ENCODE measurements at places on chromosomes 1 and 21.

DNA sequence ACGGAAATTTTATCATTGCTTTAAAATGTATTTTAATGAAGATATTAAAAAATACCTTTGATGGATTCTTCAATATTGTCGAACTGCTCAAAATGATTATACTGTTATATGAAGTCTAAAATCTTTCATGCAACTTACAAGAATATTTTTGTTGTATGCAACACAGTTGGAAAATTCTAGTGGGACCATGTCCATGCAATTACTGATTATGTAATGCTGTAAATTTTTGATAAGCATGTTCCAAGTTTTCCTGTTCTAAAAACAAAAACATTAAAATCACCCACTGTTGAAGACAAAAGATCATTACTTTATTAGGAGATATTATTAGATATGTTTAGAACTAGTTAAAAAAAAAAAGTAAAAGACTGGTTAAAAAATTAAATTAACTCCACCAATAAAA is 132.8 kb downstream of the NFIA start:
- no peak for DNase-seq

GRCh38 chr1:33657833-33658232 is 185.4 kb downstream of the ZSCAN20 start:
- DNase-seq, result no peak

- no peak for DNase-seq
Observed at GRCh38 chr1:112704934-112705627, 1.8 kb downstream of the RHOC start.

- DNase-seq, result no peak
Observed at GRCh38 chr1:164261691-164262240, 297.2 kb upstream of the PBX1 start.

DNA sequence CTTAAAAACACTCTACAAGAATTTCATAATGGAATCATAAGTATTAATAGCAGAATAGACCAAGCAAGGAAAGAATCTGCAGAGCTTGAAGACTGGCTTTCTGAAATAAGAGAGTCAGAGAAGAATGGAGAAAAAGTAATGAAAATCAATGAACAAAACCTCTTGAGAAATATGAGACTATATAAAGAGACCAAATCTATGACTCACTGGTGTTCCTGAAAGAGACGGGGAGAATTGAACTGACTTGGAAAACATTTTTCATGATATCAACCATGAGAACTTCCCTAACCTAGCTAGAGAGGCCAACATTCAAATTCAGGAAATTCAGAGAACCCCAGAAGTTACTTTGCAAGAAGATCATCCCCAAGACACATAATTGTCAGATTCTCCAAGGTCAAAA is 85.6 kb downstream of the GDAP2 start:
- DNase-seq, result no peak

GRCh38 chr1:118262865-118263264 is 77.8 kb upstream of the SPAG17 start:
- no peak for DNase-seq

DNA sequence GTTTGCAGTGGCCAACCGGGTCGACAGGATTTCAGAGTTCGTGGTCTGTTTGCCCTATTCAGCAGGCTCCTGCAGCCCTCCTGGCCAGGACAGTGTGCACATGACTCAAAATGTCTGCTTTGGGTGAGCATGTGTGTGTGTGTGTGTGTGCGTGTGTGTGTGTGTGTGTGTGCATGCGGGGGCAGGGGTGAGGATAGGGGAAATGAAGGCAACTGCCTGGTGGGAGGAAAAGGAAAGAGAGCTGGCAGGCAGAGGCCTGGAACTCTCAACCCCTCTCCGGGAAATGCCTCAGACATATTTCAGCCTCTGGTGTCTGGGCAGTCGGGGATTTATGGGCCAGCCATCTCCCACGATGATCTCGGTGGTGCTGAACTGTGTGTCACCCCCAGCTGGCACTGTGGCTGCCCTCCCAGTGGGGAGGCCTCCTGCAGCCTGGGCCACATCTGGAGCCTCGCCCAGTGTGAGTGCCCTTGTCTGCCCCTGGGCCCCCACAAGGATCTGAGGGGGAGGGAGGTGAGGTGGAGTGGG is 15.2 kb downstream of the CDCP2 start:
- DNase-seq, result no peak

GRCh38 chr1:212525479-212526110 is 83.0 kb upstream of the ATF3 start:
- DNase-seq, result no peak

DNA sequence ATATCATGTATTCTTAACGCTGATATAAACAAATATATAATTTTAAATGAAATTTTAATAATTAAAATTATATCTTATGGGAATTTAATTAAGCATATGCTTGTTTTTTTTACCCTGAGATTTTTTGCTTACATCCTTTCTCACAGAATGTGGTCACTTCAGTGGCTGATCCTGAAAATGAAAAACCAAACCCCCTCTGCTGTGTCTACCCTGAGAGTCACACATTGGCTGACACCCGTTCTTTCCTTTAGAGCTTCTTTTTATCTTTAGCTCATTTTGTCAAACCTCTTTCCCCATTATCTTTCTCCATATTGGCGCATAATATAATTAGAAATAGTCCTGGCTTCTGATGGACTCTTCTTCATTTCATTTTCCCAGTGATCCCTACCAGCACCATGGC is 10.8 kb upstream of the CACYBP start:
- DNase-seq, result no peak

DNA sequence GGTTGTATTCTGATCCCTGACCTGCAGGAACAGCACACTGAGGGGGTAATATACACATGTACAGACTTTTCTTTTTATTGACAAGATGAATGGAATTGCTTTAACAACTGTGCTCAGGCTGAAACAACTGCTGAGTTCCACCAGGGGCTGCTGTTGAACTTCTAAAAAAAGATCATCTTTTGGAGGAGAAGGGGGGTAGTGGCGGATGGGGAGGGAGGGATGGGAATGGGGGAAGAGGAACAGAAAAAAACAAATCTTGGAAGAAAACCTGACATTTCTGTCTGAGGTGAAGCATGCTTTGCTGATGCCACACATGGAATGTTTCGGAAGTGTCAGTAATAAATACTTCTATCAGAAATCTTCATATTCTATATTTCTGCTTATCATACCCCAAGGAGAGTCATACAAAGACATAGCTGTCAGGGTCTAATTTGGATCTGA is 75.0 kb downstream of the RWDD3 start:
- DNase-seq, result peak; percentile 6

DNA sequence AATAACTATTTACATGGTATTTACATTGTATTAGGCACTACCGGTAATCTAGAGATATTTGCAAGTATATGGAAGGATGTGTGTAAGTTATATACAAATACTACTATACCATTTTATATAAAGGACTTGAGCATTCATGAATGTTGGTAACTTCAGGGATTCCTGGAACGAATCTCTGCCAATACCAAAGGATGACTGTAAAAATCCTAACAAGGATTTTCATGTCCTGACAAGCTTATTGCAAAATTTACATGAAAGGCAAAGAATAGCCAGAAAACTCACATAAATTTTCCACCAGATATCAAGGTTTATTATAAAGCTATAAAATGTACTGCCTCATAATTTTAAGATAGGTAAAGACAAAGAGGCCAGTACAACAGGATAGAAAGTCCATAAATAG is 325.2 kb upstream of the NRIP1 start:
- DNase-seq, result no peak

GRCh38 chr1:173409613-173410012 is 67.5 kb upstream of the PRDX6 start:
- DNase-seq, result no peak

GRCh38 chr1:236073307-236073897 is 8.5 kb upstream of the NID1 start:
- DNase-seq, result no peak

DNA sequence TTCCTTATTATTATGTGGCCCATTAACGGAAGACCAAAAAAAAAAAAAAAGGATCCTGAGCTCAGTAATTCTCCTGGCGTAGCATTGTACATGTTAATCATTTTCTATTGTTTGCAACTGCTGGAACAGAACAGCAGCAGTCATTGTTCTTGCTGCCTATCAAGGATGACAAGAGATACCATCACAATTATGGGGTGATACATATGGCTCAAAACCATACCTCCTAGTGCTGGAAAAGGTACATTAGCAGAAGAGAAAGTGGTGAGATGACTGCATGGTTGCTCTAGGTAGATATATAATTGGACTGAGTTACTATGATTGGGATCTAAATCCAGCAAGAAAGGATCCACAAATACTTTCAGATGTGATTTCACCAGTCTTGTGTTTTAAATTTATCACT is 13.3 kb upstream of the TLR5 start:
- no peak for DNase-seq

DNA sequence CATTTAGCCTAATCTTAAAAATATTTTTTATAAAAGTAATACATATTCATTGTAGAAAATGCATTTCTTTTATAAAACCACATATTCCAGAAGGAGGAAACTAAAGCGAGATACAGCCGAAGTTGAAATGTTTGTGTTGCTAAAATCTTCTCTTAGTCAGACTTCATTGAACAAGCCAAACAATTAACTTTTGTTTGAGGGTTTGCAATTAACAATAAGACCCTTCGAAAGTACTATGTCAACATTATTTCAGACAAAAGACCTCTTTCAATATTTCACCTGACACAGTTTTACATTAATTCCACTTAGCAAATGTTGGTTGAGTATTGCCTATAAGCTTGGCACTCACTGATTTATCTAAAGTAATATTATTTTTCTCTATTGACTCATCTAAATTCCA is 354.0 kb upstream of the ADAMTS5 start:
- DNase-seq, result no peak

DNA sequence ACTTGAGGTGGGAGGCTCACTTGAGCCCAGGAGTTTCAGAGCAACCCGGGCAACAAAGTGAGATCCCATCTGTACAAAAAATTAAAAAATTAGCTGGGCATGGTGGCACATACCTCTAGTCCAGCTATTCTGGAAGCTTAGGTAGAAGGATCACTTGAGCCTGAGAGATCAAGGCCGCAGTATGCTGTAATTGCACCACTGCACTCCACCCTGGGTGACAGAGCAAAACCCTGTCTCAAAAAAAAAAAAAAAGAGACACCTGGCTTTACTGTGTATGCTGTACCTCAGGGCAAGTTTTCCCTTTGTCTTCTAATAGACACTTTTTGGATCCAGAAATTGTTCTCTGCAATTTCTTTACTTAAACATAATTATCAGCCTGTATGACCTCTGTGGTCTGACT is 23.1 kb upstream of the RCC1 start:
- no peak for DNase-seq

DNA sequence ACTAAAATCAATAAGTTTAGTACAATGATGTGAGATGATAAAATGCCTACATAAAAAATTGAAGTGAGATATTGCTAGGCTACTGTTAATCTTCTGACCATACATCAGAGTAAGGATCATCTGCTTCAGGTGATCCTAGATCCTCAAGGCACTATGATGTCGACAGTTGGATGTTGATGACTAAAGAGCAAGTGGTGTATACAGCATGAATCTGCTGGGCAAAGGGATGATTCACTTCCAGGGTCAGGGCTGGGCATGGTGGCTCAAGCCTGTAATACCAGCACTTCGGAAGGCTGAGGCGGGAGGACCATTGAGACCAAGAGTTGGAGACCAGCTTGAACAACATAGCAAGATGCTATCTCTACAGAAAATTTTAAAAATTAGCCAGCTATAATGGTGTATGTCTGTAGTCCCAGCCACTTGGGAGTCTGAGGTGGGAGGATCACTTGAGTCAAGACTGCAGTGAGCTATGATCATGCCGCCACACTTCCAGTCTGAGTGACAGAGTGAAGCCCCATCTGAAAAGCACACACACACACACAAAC is 24.6 kb downstream of the NUF2 start:
- no peak for DNase-seq

DNA sequence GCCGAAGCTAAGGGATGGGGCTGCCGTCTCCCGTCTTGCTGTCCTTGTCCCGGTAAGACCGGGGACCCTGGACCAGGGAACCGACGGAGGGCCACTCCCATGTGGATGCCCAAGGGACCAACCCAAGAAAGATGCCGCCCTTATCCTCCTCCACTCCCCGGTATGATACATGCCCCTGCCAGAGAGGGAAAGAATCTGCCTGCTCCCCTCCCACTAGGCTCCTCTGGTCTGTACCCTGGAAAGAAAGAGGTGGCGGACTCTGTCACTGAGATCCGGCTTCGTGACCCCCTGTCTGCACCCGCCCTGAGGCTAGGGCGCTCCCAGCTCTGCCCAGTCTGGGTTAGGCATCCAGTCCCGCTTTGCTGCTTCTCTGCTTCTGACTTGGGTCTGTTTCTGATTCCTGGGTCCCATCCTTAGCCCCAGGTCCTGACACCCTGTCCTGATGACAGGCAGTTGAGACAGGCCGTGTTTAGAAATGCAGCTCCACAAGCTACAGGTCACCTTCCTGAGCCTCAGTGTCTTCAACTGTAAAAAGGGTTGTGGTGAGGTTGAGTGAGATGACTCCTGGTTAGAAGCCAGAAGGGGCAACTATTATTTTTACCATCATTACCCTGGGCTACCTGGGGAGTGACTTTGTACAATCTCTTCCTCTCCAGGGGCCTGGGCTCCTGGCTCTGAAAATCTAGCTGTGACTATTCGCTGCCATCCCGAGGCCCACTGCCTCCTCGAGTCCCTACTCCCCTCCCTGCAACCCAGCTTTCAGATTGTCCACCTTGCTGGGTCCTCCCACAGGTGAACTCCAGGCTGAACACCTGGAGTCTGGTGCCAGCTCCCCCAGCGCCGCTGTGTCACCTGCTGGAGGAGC is 3.7 kb downstream of the MATN1 start:
- DNase-seq, result no peak

- DNase-seq, result no peak
Observed at GRCh38 chr1:17795081-17795809, 40.1 kb downstream of the ACTL8 start.

DNA sequence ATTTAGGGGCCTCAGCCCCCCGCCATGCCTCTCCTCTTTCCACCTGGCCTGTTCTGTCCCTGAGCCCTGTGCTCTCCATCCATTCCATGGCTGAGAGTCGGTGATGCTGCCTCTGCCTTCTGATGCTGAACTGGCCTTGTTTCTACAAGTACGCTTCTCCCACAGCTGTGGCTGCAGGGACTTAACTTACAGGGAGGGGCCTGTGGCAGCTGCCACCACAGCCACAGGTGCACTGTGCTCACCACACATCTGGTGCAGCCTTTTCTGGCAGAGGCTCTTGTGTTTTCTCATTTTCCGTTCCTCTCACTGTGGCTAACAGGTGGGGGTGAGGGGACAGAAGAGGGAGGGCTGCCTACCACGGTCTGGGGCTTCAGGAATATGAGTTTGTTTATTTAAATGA is 4.2 kb downstream of the FMO1 start:
- peak; percentile 26 for DNase-seq

GRCh38 chr1:35452106-35452774 is 105.0 kb downstream of the KIAA0319L start:
- no peak for DNase-seq

DNA sequence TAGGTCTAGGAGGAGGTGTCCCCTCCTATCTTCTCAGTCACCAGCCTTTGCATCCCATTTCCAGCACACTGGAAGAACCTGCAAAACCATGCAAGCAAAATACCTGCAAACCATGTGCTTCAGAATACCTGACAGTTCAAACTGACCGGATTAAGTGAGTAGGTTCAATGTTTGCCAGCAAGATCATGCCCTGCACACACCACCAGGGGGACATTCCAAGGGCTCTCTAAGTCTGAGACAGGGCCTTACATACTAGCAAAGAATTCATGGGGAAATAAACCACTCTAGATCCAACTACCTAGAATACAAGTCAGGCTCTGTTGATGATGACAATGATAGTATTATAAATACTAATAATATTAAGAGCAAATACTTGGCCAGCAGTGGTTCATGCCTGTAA is 27.6 kb downstream of the INPP5B start:
- no peak for DNase-seq

GRCh38 chr1:31159869-31160611 is 79.6 kb downstream of the NKAIN1 start:
- DNase-seq, result no peak
